Peyer's patch (tissue), 4 donors: ENCODE measurements at places on chromosomes 1 and 21.

GRCh38 chr1:72937905-72938304 is 655.6 kb upstream of the NEGR1 start:
- no peak for DNase-seq

DNA sequence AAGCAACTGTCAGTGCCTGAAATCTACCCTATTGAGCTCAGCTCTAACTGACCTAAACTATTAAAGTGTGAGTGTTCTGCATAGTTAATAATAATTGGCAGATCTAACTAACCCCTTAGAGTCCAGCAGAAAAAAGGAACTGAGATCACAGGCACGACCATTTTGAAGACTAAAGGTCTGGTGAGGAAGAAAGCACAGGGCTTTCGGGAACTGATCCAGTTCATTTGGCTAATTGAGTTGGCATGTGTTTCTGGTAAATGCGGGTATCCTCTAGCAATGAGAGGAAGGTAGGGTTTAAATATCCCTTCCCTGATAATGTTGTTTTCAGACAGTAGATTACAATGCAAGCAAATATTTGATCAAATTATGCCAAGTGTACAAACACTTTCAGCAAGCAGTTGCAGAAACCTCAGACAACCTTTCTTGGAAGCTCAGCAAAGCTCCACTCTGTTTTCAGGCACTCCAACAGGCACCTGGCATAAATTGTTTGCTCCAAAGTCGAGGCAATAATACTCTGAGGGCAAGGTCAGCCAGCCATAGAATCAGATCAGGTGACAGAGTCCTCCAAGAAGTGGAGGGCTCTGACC is 100.8 kb downstream of the KCNK1 start:
- DNase-seq, result no peak

DNA sequence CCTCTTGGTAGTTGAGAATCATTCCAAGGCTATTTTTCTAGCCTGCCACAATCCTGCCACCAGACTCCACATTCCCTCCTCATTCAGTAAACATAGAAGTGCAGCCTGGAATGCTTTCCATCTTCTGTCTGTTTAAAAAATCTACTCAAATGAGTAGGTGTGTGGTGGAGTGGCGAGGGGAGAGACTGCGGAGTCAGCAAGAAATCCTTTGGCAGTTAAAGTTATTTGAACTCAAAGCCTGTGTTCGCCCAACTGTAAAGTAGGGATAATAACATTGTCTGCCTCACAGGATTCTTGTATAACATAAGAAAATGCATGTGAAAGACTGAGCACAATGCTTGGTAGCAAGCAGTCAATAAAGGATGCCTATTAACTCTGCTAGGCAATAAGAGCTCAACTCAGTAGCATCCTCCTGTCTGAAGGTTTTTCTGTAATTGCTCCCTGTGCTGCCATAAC is 22.2 kb upstream of the DPT start:
- DNase-seq, result no peak

DNA sequence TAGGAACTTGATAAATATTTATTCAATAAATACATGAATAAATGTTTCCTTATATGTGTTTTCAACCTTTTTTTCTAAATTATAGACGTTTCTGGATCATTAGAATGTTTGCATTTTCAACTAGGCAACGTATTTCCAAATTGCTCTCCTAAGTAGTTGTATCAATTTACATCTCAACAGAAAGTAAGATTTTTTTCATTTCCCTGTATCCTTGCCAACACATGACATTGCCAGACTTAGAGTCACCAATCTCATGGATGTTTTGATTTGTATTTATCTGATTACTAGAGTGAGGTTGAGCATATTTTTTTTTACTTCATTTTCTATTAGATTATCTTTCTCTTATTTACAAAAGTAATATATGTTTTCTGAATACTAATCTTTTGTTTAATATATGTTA is 22.2 kb upstream of the SMG7 start:
- DNase-seq, result no peak

- DNase-seq, result peak; percentile 92
Observed at GRCh38 chr1:44808938-44809917, 905 bp downstream of the BTBD19 start.

- DNase-seq, result no peak
Observed at GRCh38 chr1:117447661-117448060, 80.4 kb downstream of the MAN1A2 start.

- no peak for DNase-seq
Observed at GRCh38 chr1:20698195-20698910, 19.5 kb downstream of the KIF17 start.
